Right cardiac atrium (tissue), 5 donors: ENCODE measurements at places on chromosomes 7 and 10.

DNA sequence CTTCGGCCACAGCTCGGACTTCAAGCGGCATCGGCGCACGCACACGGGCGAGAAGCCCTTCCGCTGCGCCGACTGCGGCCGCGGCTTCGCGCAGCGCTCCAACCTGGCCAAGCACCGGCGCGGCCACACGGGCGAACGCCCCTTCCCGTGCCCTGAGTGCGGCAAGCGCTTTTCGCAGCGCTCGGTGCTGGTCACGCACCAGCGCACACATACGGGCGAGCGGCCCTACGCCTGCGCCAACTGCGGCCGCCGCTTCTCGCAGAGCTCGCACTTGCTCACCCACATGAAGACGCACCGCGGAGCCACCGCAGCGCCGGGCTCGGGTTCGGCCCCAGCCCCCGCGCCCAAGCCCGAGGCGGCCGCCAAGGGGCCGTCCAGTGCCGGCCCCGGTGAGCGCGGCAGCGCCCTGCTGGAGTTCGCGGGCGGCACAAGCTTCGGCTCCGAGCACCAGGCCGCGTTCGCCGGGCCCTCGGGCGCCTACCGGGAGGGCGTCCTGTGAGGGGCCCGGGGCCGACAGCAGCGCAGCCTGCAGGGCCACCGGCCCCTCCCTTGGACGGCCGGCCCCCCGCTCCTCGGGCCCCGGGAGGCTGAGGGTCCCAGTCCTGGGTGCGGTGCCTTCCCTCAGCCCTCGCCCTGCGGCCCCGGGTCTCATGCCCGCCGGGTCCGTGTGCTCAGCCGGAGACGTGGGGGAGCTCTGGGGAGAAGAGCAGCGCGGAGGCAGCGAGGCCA, 17.2 kb downstream of the ZNF316 start:
- no peak for DNase-seq

GRCh38 chr7:6416516-6417145, 31.1 kb downstream of the DAGLB start:
- DNase-seq: no peak

- peak; percentile 99 for DNase-seq
Measured at GRCh38 chr7:99504603-99505323, at the start of gene ZKSCAN5. Gene ZKSCAN5 (plus strand): TSS chr7:99504662. CDS start chr7:99506045, 1,383 bp downstream.

GRCh38 chr10:118804262-118804773, 49.5 kb upstream of the CACUL1 start:
- DNase-seq: no peak

DNA sequence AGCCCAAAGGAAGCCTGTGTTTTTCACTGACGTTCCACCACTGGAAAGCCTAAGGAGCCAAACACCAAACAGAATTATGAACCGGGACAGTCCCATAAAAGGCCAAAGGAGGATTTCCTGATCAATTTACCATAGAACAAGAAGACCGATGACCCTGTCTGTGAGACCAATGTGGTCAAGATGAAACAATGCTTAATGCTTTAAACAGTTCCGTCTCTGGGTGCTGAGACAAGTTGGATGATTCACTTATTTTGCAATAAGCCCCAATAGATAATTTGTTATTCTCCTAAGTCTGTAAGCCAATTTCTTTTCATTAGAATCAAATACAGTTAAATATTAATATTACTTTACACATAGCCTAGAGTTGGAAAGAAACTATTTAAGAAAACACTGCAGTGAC, 134.9 kb downstream of the MICU1 start:
- DNase-seq: no peak

GRCh38 chr10:3931224-3931623, 146.2 kb upstream of the KLF6 start:
- DNase-seq: no peak

GRCh38 chr7:155788616-155789000, 23.7 kb downstream of the SHH start:
- no peak for DNase-seq
